ENCODE measurements at places on chromosomes 11 and 22.

DNA sequence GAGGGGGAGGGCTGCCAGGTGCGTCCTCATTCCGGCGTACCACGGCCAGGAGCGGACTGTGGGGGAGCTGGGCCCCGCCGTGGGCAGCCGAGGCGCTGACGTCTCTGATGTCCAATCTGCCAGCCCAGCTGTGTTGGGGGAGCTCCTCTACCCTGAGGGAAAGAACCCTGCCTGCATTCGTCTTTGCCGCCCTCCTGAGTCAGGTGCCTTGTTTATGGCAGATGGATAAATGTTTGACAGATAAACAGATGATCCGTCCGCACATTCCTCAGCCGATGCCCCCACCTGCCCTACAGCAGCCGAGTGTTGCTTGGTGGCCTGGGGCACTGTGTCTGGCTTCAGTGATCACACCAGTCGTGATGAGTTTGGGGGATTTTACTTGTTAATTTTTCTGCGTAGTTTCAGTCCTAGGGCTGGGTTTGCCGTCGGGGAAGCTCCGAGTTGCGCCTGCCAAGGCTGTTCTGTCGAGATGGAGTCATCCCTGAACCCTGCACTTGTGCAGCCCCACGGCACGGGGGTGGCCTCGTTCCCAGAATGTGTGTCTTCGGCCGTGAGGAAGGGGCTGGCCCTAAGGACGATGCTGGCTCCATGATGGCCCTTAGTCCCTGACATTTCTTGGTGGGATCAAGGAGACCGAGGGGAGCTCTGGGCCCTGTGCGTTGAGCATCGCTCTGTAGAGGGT is 1083.9 kb downstream of the BRD1 start:
- no peak for DNase-seq

DNA sequence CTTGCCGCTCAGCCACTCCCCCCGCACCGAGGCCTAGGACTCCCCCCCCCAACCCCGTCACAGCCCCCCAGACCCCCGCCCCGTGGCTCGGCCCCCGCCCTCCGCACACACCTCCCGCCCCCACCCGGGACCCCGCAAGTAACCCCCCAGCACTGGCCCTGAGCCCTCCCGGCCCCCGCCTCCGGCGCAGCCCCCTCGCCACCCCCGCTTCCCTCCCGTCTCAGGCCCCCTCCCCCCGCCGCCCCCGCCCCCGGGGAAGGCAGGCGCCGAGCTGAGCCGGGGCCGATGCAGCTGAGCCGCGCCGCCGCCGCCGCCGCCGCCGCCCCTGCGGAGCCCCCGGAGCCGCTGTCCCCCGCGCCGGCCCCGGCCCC is 1.5 kb downstream of the SHANK3 start:
- DNase-seq, result no peak

GRCh38 chr11:95435628-95436353 is 204.8 kb upstream of the SESN3 start:
- DNase-seq, result no peak

- DNase-seq, result no peak
These were observed 35.6 kb downstream of the ETS1 start for GRCh38 chr11:128551611-128552335.

DNA sequence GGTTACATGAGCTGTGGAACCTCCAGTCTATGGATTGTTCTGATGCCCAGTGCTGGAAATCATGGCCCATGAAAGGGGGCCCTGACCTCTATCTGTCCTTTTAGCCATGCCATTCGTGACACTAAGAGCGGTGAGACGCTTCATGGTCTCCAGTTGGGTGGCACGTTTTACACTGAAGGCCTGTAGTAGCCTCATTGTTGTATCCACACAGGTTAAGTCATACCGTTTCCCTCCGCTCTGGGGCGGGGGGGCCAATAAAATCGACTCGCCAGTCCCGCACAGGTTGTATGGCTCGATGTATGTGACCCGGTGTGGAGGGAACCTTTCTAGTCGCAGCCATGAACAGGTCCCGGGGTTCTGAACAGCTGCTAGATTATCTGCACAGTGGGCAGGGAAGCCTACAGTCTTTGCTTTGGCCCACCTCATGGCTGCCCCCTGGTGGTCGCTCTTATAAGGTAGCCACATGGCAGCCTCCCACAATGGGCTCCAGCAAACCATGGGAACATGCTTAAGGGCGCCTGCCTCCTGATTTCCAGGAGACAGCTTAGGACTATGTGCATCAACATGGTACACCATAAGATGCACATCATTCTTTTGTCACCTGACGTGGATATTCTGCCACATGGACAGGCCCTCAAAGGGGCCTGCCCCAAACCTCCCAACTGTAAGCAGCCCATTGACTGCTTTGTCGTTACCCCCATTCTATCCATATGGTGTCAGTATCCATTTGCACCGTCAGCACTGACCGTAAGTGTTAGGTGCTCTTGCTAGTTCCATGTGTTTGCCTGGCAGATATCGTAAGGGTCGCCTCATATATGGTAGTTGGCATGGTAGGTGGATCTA is 19.7 kb upstream of the APOL3 start:
- DNase-seq, result peak; percentile 84

Data from activated CD4-positive, alpha-beta T cell treated with anti-CD3 and anti-CD28 coated beads, Interleukin-2, amount 50 U/mL, for 4 hours (primary cell).